ENCODE measurements at places on chromosomes 6 and 20.

DNA sequence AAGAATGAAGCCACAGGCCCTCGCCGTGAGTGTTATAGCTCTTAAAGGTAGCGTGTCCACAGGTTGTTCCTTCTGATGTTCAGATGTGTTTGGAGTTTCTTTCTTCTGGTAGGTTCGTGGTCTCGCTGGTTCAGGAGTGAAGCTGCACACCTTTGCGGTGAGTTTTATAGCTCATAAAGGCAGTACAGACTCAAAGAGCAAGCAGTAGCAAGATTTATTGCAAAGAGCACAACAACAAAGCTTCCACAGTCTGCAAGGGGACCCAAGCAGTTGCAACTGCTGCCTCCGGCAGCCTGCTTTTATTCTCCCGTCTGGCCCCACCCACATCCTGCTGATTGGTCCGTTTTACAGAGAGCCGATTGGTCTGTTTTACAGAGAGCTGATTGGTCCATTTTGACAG lies 5.2 kb downstream of the HIVEP1 start:
- DNase-seq: no peak

DNA sequence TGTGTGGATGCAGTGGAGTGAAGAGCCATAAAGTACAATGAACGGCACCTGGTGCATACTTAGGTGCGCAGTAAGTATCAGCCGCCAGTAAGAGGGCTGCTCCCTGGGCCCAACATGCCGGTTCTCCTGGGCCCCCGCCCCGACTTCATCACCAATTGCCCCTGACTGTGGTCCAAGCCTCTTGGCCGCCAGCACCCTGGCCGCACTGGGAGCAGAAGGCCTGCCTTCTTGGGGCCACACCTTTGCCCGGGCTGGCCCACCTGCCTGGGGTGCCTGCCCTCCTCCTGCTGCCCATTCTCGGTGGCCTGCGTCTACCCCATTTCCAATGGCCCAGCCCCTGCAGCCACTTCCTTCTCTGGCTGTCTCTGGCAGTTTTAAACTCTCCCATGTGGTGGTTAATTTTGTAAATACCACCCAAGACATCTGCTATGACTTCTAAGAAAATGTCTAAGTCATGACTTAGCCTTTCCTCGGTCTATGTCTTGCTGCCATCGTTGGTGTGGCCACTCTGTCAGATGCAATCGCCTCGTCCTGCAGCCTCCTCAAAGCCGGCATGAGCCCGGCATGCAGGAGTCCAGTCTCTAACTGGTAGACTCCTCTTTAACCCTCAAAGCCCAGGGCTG lies 36.8 kb downstream of the PMEPA1 start:
- no peak for DNase-seq

GRCh38 chr6:156767603-156768467 lies 9.3 kb upstream of the ARID1B start:
- DNase-seq: peak; percentile 67

GRCh38 chr6:43910638-43911353 lies 140.8 kb downstream of the VEGFA start:
- no peak for DNase-seq

- DNase-seq: no peak
Observed at GRCh38 chr6:108071736-108072276, 2.7 kb downstream of the OSTM1 start.

DNA sequence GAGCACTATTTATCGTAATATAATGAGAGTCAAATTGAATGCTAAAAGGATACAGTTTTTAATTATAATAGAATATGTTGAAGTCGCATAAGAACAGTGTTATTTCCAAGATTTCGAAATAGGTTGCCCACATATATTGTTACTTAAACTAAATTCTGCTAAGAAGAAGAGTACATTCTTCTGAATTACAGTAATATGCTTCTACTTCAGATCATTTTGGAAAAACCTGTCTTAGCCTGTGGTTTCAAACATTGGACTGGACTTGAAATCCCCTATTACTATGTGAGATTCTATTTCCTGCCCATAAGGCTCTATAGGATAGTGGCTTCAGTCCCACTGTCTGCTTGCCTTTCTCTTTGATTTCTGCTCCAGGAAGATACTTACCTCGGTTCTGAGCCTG lies 137.2 kb downstream of the B3GAT2 start:
- no peak for DNase-seq

DNA sequence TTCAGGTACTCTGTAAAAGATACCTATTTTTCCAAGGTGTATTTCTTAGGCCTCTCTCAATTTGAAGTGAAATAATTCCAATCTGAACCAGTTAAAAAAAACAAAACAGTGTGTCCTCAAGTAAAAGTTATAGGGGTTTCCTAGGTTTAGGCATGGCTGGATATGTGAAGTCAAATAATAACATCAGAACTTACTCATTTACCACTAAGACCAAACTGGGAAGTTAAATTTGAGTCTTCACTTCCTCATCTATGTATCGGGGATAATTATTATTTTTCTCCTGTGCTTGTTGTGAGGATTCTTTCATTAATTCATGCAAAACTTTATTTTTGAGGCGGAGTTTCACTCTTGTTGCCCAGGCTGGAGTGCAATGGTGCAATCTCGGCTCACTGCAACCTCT lies 86.2 kb upstream of the PTPRK start:
- no peak for DNase-seq

GRCh38 chr6:35220711-35221110 lies 7.0 kb downstream of the SCUBE3 start:
- DNase-seq: no peak

GRCh38 chr6:36755435-36756348 lies 58.1 kb downstream of the RAB44 start:
- DNase-seq: peak; percentile 71

- DNase-seq: no peak
Observed at GRCh38 chr6:169862892-169863525, 111.6 kb downstream of the ERMARD start.

- no peak for DNase-seq
Observed at GRCh38 chr6:117938311-117938995, 31.4 kb downstream of the SLC35F1 start.

DNA sequence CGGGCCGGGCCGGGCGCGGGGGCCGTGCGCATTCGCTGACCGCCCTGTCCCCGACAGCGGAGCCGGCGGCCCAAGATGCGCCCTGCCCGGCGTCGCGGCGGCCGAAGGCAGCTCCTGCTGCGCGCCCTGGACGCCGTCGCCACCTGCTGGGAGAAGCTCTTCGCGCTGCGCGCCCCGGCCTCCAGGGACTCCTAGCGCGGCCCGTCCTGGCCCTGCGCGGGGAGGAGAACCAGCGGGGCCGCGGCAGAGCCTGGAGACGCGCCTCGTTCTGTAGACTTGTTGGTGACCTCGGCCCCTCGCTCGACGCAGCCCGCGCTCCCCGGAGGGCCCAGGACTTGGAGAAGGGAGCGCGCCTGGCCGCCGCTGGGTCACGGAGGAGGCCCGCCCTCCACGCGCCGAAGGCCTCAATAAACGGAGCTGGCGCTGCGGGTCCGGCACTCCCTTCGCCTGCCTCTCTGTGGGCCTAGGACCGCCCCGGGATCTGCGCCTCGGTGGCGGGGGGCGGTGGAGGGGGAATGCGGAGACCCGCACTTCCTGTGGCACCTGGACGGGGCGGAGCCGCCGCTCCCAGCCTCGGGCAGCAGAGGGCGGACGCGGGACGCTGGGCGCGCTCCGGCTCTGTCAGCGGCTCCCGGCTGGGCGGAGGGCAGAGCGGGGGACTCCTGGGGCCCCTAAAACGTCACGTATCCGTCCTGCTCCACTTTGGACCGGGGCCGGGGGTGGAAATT lies 2.7 kb downstream of the C20orf204 start:
- peak; percentile 87 for DNase-seq

DNA sequence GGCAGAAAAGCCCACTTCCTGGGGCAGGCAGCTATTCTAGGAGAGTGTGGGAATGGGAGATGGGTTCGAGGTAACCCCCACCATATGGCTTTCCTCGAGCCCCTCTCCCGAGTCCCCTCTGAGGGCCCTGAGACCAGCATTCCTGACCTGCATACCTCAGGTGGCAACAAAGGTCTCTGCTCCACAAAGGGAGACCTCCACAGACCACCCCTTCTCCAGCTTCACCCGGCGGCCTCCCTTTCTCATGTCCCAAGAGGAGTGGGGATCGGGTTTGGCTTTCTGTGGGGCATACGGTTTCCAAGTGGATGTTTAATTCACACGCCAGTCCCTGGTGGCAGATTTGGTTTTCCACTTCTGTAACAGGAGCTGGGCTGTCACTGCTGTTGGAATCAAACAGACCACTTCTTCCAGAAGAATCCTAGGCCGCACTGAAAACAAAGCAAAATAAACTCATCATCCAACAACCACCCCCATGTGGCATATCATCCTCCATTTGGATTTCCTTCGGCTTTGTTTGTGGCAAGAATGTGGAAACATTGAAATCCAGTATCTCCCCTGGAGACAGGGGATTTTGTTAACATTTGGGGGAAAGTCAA lies 83.2 kb downstream of the DLL1 start:
- DNase-seq: no peak

DNA sequence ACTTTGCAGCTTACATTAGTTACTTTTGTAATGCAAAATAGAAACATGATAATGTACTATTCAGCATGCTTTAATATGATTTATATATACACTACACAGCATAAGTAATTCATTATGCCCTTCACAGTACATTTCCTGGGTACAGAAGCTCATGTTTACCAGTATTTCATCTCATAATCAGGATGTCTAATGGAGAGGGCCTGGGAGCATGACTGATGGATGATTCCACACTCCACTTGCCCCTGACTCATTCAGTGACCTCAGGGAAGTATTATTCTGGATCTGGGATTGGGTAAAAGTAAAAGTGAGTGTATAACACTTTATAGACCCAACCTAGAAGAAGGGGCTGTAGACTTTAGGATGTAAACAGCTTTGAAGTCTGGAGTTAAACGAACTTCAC lies 31.4 kb upstream of the BACH2 start:
- no peak for DNase-seq

- peak; percentile 43 for DNase-seq
Observed at GRCh38 chr20:3046677-3047462, 1.0 kb downstream of the MRPS26 start.

- no peak for DNase-seq
Observed at GRCh38 chr20:53329781-53330180, 263.9 kb downstream of the ZNF217 start.

DNA sequence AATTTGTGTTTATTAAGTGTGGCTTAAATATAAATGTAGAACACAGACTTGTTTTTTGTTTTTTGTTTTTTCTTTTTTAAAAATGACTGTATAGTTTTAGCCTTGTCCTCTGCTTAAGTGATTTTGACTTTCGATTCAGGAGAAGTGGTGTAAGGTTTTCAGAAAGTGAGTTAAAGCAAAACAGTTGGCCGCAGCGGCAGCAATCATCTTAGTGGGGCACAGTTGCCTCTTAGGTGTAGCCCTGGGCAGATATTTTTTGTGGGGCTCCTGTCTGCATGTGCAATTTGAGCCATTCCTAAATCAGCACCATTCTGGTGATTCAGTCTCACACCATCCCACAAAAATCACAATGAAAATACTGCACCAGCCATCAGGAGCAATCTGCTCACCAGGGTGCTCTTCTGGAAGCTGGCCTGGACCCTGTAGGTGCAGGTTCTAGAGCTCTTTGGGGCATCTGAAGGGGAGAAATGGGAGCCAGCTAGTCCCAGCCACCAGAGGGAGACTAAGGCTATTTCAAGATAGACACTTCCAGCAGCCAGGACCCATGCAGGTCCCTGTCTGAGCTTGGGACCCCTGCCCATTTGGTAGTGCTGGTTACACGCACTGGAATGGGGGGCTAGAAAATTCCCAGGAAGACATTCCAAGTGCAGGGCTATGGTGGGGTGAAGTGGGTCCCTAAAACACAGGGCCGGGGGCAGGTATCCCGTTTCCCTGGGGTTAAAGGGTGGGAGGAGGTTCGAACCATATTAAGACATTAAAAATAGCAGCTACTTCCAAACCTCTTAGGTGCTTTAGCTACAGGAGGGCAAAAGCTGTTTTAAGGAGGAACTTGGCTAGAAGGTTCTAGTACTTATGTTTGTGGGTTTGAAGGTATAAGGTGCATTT lies 156.6 kb downstream of the NFATC2 start:
- DNase-seq: peak; percentile 59

GRCh38 chr6:150593119-150593518 lies 6.6 kb upstream of the PLEKHG1 start:
- DNase-seq: no peak

DNA sequence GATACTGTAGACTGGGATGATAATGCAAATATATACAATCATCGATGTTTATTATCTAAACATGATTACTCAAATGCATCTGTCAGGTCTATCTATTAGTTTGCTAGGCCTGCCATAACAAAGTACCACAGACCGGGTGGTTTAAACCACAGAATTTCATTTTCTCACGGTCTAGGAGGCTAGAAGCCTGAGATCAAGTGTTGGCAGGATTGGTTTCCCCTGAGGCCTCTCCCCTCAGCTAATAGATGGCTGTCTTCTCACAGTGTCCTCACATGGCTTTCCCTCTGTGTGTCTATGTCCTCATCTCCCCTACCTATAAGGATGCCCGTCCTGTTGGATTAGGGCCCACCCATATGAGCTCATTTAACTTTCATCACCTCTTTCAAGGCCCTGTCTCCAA lies 512.6 kb upstream of the SLC35B3 start:
- DNase-seq: no peak

DNA sequence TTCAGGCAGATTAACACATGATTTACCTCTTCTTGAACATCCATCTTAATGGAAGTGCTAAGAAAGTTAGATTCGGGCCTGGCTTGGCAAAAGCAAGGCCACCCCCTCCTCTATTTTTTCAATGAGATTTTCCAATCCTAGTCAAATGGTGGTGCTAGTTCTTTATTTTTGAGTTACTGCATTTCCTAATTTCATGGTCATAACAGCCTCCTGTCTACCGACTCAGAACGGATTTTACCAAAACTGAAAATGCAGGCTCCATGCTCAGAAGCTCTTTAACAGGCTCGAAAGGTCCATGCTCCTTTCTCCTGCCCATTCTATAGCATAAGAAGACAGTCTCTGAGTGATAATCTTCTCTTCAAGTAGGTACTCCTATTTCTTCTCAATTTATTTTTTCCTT lies 117.2 kb upstream of the ESR1 start:
- DNase-seq: no peak

GRCh38 chr6:85691478-85691877 lies 48.8 kb upstream of the SYNCRIP start:
- no peak for DNase-seq

DNA sequence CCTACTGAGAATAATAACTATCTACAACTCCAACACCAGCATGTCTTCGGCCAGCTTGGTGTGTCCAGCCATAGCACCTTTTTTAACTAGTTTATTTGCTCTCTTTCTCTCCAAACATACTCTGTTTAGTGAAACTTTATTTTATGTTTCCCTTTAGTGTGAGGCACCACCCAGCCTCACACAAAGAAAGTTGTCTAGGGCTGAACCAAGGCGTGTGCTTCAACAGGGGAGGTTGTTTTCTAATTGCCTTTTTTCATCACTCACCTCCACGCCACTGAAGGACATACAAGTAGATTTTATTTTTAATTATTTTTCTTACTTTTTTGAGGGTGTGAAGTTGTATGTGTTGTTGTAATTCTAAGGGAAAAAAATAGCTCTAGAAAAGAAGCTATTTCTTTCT lies 125.6 kb upstream of the MARCKS start:
- no peak for DNase-seq

DNA sequence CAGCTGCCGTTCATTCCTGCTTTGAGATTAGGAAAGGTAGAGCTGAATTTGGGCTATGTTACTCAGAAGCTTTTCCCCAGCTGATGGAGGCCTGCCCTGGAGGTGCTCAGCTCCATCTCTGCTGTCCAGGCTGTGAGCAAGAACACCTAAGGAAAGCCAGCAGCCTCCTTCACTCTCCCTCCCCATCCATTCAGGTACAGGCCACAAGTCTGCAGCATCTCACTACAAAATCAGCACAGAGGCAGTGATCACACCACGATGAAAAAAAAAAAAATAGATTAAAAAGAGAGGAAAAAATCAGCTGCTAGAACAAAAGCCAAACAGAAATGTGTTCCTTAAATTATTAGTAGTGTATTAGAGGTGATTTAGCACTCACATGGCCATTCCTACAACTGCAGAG lies 515.0 kb downstream of the CDH26 start:
- DNase-seq: no peak
